ENCODE measurements at places on chromosomes 3 and 15. TPM values are rescaled to one million over a fixed set of nuclear protein-coding genes. Genes with fewer than 3 reads are reported as not detected.
A peak's percentile ranks its signal among the peaks of the same experiment; 100 is the strongest.

GRCh38 chr3:40451551-40451950 is 5.6 kb upstream of the RPL14 start:
- no peak for DNase-seq

AP3B2 gene
- total RNA-seq, result 11.5 TPM

DNA sequence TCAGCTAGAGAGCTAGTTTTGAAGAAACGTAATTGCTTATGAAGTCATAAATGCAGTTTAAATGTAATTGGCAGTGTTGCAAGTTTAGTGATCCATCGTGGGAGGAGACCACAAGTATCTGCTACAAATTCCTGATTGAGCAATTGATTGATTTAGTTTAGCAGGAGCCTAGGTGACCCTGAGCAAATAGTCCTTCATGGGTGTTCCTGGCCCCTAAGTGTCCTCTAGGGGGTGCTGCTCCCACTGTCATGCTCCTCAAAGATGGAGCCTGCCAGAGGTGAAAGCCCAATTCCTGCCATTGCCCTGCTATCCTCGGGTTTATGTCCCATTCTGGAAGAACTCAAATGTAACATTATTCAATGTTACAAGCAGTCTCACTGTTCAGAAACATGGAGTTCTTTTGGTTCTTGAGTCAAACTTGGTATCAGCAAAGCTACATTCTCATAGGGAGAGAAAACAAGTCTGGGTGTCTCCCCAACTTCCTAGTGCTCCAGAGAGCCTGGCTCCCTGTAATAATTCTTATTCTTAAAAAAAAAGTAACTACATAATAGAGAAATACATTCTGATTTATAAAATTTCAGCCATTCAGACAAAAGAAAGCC is 29.8 kb upstream of the SENP5 start:
- peak; percentile 6 for DNase-seq

RPL39L gene
- total RNA-seq, result 6.5 TPM

DNA sequence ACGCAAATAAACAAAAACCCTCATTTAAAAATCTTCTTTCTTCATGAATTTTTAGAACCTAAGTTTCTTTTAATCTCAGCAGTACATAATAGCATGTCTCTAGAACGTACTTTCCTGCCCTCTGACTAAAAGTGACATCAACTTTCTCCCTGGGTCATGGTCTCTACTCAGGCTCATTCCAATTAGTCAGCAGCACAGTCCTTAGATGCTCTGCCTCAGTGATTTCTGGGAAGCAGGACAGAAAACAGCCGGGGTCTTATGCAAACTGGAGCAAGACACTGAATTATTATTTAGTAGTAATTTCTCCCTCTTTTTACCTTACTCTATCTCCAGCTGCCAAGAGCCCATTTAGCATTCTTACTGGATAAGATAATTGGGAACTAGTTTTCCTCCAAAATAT is 365.2 kb downstream of the TUSC7 start:
- DNase-seq, result no peak

GP5 gene
- not detected for total RNA-seq

DNA sequence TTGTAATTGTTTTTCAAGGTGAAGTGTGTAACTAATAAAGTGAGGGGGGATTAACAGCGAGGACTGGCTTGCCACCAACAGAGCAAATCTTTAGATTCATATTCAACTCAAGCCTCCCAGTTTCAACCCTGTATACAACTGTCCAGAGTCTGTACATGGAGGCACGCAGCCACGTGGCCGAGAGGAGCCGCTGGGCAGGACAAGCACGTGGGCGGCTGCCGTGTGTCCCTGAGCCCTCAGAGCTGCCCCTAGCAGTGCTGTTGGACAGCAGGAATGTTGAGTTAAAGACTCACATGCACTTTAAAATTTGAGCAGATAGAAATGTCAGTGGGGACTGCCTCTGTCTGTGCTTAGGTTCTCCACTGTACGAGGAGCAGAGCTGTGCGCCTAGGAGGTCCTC is 29.4 kb downstream of the ASB7 start:
- DNase-seq, result no peak

DNA sequence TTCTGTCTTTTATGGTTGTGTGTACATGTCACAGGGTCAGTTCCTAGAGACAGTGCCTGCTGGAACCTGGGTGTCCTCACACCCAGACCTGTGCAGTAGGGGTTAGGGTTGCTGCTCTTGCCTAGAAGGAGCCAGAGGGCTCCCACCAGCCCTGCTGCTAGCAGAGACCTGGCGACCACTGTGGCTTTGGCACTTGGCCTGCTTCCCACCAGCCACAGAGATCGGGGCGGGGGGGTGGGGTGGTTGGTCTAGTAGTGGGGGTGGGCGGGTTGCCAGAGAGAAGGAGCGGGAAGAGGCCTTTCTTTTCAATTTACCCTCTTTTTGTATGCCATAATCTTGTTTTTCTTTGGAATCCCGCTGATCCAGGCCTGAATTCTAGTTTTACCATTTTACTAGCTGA is 29.4 kb downstream of the EEFSEC start:
- DNase-seq, result no peak

DNA sequence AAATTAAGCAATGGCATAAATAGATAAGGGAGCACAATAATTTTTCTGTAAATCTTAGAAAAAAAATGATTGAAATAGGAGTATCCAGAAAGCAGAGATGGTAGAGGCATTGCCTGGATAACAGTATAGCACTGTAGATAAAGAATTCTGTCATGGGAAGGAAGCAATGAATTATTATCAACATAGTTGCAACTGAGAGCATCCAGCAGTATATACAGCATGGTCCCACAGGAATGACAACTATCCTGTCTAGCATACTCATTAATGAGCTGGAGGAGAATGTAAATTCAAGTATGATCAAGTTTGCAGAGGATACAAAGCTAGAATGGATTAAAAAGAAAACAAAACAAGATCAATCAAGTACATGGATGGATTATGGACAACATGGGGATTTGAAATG is 90.8 kb downstream of the DPH6 start:
- peak; percentile 49 for DNase-seq

KNL1 gene
- total RNA-seq, result 3.3 TPM

PLCH1 gene
- total RNA-seq, result 0.65 TPM

UQCC5 gene
- total RNA-seq, result 26.0 TPM

DNA sequence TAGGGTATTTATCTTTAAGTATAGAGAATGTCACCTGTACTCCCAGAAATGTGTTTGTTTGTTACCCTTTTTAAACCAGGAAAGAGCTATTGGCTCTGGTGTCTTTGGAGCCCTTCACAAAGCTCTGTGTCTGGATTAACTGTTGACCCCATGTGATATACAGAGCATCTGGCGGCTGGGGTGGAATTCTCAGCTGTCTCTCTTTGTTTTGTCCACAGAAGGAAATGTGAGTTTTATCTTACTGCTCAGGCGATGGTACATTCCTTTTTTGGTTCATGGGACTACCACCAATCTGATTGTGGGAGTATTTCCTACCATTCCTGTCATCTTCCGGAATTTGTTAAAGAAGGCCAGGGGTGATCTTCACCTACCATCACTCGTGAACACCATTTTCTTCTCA is 120.3 kb downstream of the AKAP13 start:
- DNase-seq, result no peak

UBA3 gene
- 79.2 TPM for total RNA-seq

GRCh38 chr3:143970773-143971358 is 757 bp upstream of the DIPK2A start:
- DNase-seq, result peak; percentile 33

JAGN1 gene
- total RNA-seq, result 33.6 TPM

GRCh38 chr3:90132197-90132596 is 1024.8 kb downstream of the EPHA3 start:
- DNase-seq, result no peak

DNA sequence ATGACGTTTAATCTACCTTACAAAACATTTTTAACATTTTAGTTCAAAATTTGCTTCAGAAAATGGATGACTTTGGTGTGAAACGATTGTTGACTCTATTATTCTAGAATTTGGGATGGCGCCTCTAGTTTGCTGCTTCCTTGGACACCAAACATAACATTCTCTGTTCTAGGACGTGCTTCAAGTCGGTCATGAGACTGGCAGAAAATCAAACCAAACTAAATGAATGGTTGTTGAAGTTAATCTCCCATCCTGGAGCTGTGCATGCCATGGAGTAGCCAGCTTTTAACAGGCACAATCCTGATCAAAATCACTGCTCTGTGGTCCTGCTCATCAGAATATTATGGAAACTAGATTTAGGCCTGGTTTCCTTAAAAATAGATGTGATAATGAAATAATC is 9.6 kb upstream of the LRRFIP2 start:
- DNase-seq, result peak; percentile 75

DNA sequence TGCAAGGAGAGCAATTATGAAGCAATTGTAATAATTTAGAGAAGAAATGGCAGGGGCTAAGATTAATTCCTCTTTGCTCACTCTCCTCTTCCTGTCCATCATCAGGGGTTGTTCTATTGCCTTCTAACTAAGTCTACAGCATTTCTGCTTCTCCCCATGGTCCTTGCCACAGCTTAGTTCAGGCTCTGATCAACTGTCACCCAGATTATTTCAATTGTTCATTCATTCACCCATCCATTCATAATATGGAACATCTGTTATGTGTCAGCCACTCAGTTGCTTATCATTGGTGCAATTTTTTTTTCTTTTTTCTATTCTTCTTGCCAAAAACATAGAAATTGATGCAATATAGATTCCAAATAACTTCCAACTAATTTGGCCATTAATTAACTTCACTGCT is 93.2 kb downstream of the CD47 start:
- peak; percentile 53 for DNase-seq

CLDN16 gene
- 0.50 TPM for total RNA-seq

GRCh38 chr3:129025691-129026435 is 24.8 kb downstream of the EFCC1 start:
- DNase-seq, result no peak

FANCD2 gene
- 3.7 TPM for total RNA-seq

NR1I2 gene
- total RNA-seq, result not detected

- no peak for DNase-seq
Measured at GRCh38 chr15:52083603-52084002, 29.0 kb downstream of the BCL2L10 start.

PLXNA1 gene
- total RNA-seq, result 63.3 TPM

- no peak for DNase-seq
Measured at GRCh38 chr3:195200010-195200822, 70.7 kb downstream of the XXYLT1 start.

DNA sequence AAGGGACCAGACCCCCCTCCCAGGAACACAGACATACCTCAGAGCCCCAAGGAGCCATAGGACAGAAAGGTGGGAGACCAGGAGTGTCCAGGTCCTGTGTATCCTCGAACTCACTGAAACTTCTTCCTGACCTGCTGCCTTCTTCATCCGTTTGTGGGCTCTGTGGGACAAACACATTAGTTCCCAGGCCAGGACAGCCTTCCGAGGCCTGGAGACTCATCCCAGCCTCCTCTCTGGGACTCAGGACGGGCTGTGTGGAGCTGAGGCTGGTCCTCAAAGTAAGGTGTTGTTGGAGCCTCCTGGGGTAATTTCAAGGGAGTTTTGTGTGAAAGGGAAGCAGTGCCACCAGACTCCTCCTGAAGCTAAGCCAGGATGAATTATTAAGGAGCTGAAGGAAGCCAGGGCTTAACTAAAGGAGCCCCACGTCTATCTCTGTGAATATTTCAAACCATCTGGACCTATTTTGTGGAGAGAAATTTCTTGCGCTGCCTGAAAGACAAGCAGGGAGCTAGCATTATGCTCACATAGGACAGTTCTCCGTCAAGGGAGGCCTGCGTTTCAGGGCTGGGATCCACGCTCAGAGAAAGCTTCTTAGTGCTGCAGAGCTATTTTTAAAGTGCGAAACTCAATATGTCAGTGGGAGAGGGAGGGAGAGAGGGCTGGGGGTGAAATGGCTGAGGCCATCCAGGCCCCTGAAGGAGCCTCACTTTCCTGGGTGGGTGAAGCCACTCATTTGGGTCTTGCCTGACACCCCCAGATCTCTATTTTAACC is 29.8 kb upstream of the PLA2G4E start:
- no peak for DNase-seq

DNA sequence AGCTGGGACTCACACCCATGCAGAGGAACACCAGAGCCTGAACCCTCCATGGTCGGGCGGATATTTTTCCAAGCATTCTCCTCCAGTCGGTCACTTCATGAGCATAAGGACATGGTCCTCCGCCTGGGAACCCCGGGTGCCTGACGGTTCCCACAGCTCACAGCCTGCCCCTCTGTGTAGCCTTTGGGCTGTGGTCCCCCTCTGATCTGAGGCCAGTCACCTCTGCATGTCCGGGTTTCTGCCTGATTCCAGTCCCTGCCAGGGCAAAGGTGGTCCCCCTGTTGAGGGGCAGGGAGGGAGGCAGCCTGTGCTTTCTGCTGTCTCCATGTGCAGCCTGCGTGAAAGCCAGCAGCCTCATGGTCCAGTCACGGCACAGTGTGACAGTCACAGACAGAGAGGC is 76.6 kb upstream of the KLF13 start:
- no peak for DNase-seq

GRCh38 chr15:31128477-31128876 is 27.0 kb upstream of the TRPM1 start:
- DNase-seq, result no peak

SPINK8 gene
- total RNA-seq, result not detected

KLHL18 gene
- total RNA-seq, result 49.3 TPM

GRCh38 chr15:29259233-29259632 is 10.4 kb downstream of the NSMCE3 start:
- no peak for DNase-seq

- peak; percentile 7 for DNase-seq
Measured at GRCh38 chr3:108060331-108060730, 30.5 kb downstream of the CD47 start.

DNA sequence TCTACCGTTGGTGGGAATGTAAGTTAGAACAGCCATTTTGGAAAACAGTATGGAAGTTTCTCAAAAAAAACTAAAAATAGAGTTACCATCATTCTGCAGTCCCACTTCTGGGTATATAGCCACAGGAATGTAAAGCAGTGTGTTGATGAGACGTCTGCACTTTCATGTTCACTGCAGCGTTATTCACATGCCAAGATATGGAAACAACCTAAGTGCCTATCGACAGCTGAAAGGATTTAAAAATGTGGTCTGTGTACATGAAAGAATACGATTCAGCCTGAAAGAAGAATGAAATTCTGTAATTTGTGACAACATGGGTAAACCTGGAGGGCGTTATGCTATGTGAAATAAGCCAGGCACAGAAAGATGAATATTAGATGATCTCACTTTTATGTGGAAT is 157.7 kb downstream of the THSD4 start:
- peak; percentile 85 for DNase-seq

- peak; percentile 25 for DNase-seq
Measured at GRCh38 chr3:109177908-109178307, 41.4 kb downstream of the C3orf85 start.

EIF5A2 gene
- 18.6 TPM for total RNA-seq

- DNase-seq, result no peak
Measured at GRCh38 chr15:62770111-62770660, 272.4 kb upstream of the TPM1 start.

DNA sequence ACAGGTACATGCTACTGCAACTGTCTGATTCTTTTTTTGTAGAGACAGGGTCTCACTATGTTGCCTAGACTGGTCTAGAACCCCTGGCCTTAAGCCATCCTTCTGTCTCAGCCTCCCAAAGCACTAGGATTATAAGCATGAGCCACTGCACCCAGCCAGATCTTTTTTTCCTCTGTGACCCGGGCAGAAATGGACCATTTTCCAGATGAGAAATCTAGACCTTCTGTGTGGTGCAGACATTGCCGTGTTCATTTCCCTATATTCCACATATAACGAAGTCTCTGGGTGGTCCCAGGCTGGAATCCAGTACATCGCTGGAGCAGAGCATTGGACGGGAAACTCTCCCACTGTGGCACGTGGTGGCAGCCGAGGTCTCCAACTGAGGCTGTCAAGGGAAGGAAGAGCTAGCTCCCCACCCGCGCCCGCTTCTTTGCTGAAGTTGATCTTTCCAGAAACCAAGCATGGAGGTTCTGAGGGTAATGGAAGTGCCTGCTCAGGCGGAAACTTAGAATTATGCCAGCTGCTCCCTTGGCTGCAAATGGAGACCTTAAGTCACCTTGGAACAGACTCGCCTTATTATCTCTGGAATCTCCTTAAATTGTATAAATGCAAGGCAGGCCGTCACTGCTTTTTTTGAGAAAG is 23.1 kb upstream of the TXNRD3 start:
- no peak for DNase-seq
